ENCODE measurements at places on chromosomes 11 and 22. TPM values are rescaled to one million over a fixed set of nuclear protein-coding genes. Genes with fewer than 3 reads are reported as not detected.

UCP3 gene
- total RNA-seq = 4.5 TPM

PKNOX2 gene
- 23.1 TPM for total RNA-seq

KRTAP5-8 gene
- total RNA-seq = 0.73 TPM

- DNase-seq = no peak
- H3K4me1 ChIP-seq = no peaks in the 10 kb centered on the region
- H3K36me3 ChIP-seq = peaks cover 30% of the 10 kb centered on the region
- H3K27ac ChIP-seq = no peak overlapping the region
Observed at GRCh38 chr22:47175151-47176025, 412.9 kb downstream of the TBC1D22A start.

GRCh38 chr22:47166033-47166404, 403.6 kb downstream of the TBC1D22A start:
- no peak overlapping the region for H3K4me3 ChIP-seq
- no peak overlapping the region for H3K27ac ChIP-seq
- no peaks in the 10 kb centered on the region for H3K4me1 ChIP-seq

OLFML1 gene
- total RNA-seq = 45.3 TPM

DNA sequence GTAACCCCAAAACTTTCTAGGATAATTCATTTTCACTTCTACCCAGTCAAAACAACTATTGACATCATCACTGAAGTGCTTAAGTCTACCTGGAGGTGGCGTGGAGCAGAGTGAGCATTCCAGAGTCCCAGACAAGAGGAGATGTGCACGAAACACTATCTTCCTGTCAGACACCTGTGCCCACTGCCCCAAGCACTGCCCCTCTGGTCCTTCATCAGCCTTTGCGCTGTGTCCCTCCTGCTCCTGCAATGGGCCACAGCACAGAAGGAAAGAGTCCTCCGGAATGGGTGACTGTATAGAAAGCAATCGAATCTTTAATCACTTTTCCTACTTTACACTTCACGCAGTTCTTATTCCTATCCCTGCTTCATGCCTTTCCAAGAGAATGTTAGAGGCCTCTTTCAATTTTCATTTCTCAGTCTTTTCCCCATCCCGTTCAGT, 512 bp upstream of the GRIA4 start:
- peak overlapping the region; percentile 92 for H3K27ac ChIP-seq
- peak overlapping the region; percentile 80 for H3K4me3 ChIP-seq
- H3K27me3 ChIP-seq = peaks cover 29% of the 10 kb centered on the region
- H3K36me3 ChIP-seq = peaks cover 4% of the 10 kb centered on the region

GRCh38 chr11:92440701-92441442, 216.3 kb downstream of the FAT3 start:
- H3K36me3 ChIP-seq = no peaks in the 10 kb centered on the region
- peak overlapping the region; percentile 87 for H3K27ac ChIP-seq
- peaks cover 60% of the 10 kb centered on the region for H3K4me1 ChIP-seq
- no peak for DNase-seq
- no peak overlapping the region for H3K4me3 ChIP-seq

Data from mesothelial cell of epicardium (in vitro differentiated cells).